ENCODE measurements at places on chromosomes 6 and 20. TPM values are rescaled to one million over a fixed set of nuclear protein-coding genes. Genes with fewer than 3 reads are reported as not detected.

GRCh38 chr6:152697634-152698033, at the start of gene MYCT1:
TSS of gene MYCT1 (plus strand) at chr6:152697897. CDS start at chr6:152697903, 6 bp downstream.
- DNase-seq, result no peak

GRCh38 chr20:15058841-15059240, 721.4 kb upstream of the FLRT3 start:
- no peak for DNase-seq

DNA sequence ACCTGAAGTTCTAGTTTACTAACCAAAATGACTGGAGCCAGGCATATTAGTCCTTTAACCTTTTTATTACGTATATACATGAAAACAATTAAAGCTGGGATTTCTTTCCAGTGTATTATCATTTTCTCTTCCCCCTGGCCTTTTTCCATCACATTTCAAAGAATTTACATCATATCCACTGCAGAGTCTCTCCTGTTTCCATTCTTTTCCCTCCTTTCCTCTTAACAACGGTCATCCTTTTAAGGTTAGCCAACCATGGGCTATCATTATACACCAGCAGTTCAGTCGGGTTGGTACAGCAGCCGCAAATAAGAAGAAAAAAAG, 104.6 kb downstream of the TFAP2A start:
- DNase-seq, result no peak

DNA sequence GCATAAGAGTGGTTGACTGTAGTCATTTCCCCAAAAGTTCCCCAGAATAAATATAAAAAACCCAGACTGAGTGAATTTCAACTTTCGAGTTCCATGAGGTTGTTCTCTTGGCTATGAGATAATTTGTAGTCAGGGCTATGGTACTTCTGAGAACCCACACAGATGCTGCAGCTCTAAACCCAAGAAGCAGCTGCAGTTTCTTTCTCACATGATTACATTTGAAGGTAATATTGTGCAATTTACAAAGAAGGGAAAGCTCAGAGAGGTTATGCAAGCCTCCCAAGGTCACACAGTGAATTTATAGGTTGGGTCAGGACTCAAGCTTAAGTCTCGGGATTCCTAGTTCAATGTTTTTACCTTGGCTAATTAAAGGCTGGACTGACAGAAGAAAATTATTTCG, 29.7 kb upstream of the CD93 start:
- no peak for DNase-seq

NKAIN4 gene
- not detected for polyA plus RNA-seq

Data from K562 (cell line).